ENCODE measurements at places on chromosomes 4 and X.

DNA sequence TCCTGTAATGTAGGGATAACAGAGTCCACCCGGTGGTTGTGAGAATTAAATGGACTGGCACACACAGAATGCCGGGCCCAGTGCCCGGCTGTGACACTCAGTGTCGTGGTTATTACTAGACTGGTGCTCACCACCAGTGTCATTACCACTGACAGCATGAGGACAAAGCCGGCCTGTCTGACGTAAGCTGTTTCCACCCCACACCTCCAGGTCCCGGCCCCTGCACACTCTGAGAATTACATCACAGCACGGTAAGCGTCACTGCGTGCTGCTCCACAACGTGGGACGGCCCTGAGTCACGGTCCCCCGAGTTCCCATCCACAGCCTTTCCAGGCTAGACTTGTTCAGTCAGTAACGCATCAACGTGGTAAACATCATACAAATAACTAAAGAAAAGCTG, 22.9 kb downstream of the FAT1 start:
- DNase-seq, result no peak

DNA sequence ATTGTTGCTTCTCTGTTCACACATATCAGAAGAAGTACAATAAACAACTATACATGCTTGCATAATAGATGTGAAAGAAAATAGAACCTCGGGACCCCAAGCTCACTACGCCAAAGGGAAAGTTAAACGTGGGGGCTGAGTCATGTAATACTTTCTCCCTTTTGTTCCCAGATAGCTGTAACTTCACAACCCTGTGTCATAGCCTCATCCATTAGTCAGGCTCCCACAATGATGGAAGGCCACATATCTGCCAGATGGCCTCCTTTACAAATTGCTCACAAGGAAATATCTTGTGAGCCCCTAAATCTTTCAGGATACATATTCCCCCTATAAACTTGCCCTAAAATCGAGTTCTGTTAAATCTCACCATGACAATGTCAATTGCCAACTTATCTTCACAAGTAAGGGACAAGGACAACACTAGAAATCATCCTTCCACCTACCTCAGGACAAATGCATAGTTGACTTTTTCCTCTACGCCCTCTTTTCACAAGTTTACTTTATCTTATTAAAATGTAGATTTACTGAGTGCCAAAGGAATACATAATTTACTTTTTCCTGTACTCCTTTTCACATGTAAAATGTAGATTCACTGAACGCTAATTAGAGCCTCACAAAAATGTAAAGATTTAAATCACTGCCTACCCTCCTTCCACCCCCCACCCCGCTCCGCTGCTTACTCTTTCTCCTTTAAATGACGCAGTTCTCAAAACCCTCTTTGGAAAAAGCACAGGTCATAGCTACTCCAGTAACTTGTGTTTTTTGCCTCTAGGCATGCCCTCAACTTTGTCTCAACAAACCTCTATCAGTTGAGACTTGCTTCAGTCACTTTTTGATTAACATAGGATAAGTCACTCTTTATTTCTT, 477.1 kb downstream of the DTHD1 start:
- no peak for DNase-seq

DNA sequence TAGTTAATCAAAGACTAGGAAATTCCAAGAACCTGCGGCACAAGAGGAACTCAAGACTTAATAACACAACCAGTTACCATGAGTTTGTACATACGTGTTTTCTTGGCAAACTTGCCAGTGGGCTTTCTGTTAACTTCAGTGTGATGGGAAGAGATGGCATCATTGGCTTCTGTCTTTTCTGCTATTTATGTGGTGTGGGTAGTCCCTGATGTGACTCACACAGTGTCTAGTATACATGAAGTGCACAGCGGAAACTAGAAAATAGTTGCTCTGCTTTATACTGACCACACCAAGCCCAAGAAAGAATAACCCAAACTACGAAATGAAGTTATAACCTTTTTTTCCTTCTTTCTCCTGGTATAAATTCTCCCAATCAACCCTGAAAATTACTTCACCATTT, 24.5 kb downstream of the DAPP1 start:
- DNase-seq, result no peak

DNA sequence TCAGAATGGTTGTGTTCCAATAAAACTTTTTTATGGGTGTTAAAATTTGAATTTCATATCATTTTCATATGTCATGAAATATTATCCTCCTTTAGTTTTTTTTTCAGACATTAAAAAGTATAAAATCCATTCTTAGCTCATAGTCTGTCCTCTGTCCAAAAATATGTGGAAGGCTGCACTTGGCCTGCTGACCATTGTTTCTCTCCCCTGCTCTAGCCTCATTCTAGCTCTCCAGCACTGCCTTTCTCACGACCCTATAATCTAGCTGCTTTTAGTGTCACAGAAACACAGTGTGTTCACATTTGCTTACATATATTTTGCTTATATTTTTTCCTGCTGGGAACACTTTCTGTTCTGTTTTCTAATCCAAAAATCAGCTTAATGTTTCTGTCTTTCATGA, 165.0 kb upstream of the ANK2 start:
- no peak for DNase-seq

- no peak for DNase-seq
Observed at GRCh38 chr4:98712607-98713006, 54.2 kb upstream of the TSPAN5 start.

- DNase-seq, result no peak
Observed at GRCh38 chrX:71619193-71619592, 882 bp upstream of the CXCR3 start.

DNA sequence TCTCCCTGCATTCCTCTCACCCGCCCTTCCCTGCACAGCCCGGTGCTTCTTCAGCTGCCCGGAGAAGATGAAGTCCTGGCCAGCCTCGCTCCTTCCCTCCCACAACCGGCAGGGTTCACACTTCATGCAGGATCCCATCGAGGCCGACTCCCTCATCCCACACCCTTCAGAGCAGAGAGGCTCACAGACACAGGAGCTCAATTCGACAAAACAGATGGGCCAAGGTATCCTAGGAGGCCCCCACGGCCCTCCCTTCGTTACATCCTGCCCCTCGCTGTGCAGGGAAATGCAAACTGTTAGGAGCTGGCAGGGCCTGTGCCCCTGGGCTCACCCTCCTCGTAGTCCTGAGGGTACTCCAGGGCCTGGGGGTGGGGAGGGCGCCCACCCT, 238.1 kb downstream of the DHRSX start:
- DNase-seq, result no peak

GRCh38 chr4:104592183-104592582, 97.5 kb upstream of the CXXC4 start:
- no peak for DNase-seq

GRCh38 chr4:152998861-152999260, 62.7 kb downstream of the FHDC1 start:
- DNase-seq, result no peak

GRCh38 chrX:9062641-9063040, 28.7 kb upstream of the FAM9B start:
- DNase-seq, result no peak

DNA sequence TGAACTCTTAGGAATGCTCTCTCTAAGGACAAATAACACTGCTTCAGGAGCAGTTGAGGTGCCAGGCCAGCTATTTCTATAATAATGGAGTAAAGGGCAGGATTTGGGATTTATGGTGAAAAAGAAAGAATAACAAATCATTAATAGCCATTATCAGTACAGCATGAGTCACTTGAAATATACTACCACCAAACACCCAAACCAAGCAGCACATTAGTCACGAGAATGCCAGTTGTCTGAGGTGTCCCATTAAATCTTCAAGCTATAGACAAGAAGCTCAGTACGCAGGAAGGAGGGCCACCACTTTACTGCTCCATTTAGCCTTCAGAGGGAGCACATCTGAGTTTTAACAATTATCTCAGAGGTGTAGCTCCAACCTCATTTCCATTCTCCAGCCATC, 106.8 kb upstream of the MAGEA10 start:
- no peak for DNase-seq

DNA sequence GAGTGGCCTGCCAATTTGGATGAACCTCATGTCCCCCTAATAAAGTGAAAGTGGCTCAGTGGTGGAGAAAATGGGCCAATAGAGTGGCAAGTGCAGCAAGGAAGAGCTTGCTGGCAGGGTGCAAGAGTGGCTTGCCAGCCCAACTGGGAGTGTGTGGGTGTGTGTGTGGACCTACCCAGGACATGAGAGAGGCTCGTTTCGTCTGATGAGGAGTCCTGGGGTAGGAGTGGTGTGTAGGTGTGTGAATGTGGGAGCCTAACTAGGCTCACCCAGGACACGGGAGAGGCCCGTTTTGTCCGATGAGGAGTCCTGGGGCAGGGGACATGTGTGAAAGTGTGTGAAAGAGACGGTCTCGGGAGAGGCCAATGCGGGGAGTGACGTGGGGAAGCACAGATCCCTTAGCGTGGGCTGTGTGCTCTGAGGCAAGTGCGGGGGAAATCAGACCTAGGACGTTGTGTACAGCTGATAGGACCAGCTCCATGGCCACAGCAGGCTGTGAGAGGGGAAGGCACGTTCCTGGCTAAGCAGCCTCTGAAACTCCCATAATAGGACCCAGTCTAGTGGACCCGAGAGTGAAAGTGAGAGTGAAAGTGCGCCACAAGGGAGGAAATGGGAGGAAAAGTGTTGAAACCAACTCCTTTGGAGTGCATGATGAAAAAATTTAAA, 5.3 kb downstream of the GAGE10 start:
- no peak for DNase-seq

DNA sequence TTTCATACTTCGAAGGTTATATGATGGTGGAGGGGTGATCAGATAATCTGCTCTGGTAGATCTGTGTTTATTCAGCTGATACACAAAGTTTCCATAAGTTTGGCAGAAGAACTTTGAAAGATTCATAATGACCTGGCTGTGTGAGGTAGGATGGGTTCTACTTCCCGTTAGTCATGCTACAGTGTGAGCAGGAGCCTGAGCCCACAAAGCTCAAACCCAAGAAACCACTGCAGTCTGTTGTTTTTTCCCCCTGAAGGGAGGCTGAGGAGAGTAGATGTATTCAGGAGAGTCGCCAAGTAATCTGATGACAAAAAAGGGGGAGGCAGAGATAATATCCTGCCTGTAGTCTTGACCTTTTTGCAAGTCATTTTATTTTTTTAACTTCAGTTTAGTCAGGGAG, 52.8 kb upstream of the PPP3CA start:
- no peak for DNase-seq

DNA sequence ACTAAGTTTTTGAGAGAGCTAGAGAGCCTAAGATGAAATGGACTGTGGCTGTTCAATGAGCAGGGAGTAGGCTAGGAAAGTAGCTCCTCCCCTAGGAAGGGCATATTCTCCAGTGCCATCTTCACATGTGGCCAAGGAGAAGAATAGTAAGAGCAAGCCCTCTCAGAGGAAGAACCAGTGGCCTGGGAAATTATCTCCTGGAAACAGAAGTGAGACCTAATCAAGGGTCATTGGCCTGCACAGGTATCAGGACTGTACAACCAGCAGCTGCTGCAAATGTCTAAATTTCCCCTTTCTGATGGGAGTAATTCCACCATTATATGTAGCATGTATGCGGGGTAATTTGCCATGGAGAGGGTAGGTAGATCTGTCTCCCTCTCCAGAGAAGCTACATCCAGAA, 334.8 kb upstream of the RASGEF1B start:
- DNase-seq, result no peak

DNA sequence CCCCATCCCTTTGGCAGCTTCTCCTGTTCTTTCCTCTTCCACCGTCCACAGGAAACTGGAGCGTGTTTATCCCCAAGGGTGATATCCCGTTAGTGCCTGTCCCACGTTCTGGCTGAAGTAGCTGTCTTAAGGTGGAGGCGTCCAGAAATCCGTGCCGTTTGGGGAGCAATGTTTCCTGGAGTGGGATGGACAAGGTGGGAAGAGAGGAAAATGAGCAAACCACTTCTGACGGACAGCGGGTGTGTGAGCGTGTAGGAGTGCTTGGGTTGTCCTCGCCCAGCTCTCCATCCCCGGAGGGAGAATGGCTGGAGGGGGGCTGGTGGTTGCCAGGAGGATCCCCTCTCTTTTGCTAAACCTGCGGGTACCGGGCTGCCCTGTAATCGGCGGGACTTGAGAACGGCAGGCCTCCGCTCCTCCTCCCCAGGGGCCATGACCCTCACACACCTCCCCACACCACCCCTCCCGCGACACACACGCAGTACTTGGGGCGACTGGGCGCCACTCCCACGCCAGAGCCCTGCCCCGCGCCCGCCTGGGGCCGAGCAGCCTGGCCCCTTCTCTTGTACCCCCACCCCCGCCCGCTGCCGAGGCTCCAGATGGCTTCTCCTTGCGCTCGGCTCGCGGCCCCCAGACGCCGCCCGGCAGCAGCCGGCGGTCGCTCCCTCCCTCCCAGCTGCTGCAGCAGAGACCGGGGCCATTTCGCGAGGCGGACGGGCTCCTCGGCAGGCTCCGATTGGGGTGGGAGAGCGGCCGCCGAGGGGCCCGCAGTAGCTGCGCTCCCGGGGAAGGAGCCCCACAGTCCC, 13.9 kb upstream of the PRDM8 start:
- DNase-seq, result no peak

GRCh38 chrX:72540318-72540717, 32.3 kb downstream of the HDAC8 start:
- DNase-seq, result peak; percentile 9
